ENCODE measurements at places on chromosomes 1 and 21.

DNA sequence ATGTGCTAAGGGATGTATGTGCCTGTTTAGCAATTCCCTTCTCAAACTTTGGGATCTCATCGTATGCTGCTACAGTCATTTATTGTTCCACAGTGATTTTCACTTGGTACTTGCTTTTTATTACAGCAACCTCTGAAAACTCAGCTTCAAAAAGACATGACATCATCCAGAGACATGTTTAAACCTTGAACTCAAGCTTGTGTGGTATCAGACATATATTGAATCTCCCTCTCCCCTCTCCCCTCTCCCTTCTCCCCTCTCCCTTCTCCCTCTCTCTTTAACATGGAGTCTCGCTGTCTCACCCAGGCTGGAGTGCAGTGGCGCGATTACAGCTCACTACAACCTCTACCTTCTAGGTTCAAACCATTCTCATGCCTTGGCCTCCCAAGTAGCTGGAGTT is 19.5 kb upstream of the TUT4 start:
- DNase-seq, result no peak

DNA sequence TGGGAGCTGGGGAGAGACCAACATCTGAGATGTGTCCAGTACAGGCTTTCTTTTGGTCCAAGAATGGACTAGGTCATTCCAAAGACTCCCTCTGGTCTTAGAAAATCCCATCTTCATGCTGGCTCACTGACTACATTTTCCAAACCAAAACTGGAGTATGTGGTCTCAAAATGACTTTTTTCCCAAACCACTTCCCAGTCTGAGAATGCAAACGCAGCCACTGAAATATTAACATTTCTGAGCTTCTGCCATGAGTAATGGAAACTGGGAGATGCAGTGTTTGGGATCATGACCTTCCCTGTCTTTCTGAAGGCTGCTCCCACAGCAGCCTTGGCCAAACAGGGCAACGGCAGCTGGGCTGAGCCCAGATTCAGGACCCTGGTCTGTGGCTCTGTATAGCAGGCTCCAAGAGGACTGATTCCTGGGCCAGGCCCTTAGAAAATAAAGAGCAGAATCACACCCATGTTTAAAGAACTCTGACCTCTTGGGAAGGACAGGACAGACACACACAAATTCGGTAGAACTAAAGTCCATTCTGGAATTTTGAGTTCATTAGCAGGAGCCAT is 62.1 kb upstream of the CNTN2 start:
- DNase-seq, result no peak

- DNase-seq, result no peak
Measured at GRCh38 chr1:50644447-50645105, 221.3 kb upstream of the DMRTA2 start.

GRCh38 chr1:167197236-167197635 is 23.4 kb upstream of the POU2F1 start:
- no peak for DNase-seq

- no peak for DNase-seq
Measured at GRCh38 chr1:90778486-90778885, 61.4 kb upstream of the BARHL2 start.

Data from stimulated activated CD4-positive, alpha-beta T cell treated with anti-CD3 and anti-CD28 coated beads, Interleukin-12 subunit alpha, Interleukin-12 subunit beta, amount 100 ng/mL, for 24 hours (primary cell).